ENCODE measurements at places on chromosomes 1 and 21.
A peak's percentile ranks its signal among the peaks of the same experiment; 100 is the strongest.

DNA sequence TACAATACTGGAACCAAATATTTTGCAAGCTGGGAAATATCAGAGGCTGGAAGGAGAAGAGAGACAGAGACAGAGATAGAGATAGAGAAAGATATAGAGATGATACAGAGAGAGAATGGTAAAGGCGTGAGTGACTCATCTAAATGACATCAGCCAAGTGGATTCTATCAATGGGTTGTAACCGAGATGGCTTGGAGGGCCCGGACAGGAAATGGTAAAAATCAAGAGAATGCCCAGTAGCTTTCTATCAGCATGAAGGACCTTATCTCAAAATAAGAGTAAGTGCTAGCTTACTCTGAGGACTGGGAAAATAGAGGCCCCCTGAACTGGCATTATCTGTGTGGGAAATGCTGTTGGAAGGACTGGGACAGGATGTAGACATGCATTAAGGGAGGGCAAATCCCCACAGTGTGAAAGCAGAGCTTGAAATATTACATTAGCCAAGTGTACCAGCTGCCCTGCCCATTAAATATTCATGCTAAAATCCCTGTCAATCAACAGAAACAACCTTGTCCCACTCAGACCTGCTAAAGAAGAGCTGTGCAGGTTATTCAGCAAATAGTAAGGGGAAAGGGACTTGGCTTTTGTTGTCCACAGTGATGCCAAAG lies 76.6 kb upstream of the ZNF644 start:
- DNase-seq, result no peak
- no peak overlapping the region for H3K4me3 ChIP-seq
- H3K36me3 ChIP-seq, result no peaks in the 10 kb centered on the region
- peaks cover 12% of the 10 kb centered on the region for H3K4me1 ChIP-seq
- H3K27ac ChIP-seq, result no peak overlapping the region
- no peaks in the 10 kb centered on the region for H3K27me3 ChIP-seq

- peaks cover 78% of the 10 kb centered on the region for H3K4me1 ChIP-seq
- peaks cover 5% of the 10 kb centered on the region for H3K36me3 ChIP-seq
- peak within 1 kb of the TSS; percentile 93 for H3K4me3 ChIP-seq
- H3K27ac ChIP-seq, result peak within 1 kb of the TSS; percentile 66
- DNase-seq, result peak; percentile 75
Measured at GRCh38 chr1:155978325-155978972, at the start of gene ARHGEF2. ARHGEF2 (minus strand) TSS chr1:155978547; CDS start chr1:155978427, 120 bp downstream.

- no peaks in the 10 kb centered on the region for H3K36me3 ChIP-seq
- no peak overlapping the region for H3K4me3 ChIP-seq
- no peaks in the 10 kb centered on the region for H3K4me1 ChIP-seq
- no peak for DNase-seq
- H3K27ac ChIP-seq, result no peak overlapping the region
- no peaks in the 10 kb centered on the region for H3K27me3 ChIP-seq
Measured at GRCh38 chr1:91924146-91924545, 25.1 kb upstream of the BRDT start.

DNA sequence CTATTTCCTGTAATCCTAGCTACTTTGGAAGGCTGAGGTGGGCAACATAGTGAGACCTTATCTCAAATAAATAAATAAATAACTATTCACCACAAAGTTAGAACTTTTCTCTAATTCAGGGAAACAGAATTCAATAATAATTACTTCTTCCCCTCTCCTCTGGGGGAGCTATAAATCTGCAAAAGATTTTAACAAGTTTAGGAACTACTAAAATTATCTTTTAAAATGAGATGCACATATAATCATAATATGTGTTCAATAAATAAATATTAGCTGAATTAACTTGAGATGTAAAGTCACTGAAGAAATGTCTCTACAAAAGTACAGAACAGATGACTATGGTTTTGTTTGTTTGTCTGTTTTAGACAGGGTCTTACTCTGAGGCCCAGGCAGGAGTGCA lies 14.1 kb downstream of the WDR47 start:
- DNase-seq, result no peak
- no peaks in the 10 kb centered on the region for H3K27me3 ChIP-seq
- H3K27ac ChIP-seq, result no peak overlapping the region
- H3K36me3 ChIP-seq, result no peaks in the 10 kb centered on the region
- no peak overlapping the region for H3K4me3 ChIP-seq
- H3K4me1 ChIP-seq, result no peaks in the 10 kb centered on the region

DNA sequence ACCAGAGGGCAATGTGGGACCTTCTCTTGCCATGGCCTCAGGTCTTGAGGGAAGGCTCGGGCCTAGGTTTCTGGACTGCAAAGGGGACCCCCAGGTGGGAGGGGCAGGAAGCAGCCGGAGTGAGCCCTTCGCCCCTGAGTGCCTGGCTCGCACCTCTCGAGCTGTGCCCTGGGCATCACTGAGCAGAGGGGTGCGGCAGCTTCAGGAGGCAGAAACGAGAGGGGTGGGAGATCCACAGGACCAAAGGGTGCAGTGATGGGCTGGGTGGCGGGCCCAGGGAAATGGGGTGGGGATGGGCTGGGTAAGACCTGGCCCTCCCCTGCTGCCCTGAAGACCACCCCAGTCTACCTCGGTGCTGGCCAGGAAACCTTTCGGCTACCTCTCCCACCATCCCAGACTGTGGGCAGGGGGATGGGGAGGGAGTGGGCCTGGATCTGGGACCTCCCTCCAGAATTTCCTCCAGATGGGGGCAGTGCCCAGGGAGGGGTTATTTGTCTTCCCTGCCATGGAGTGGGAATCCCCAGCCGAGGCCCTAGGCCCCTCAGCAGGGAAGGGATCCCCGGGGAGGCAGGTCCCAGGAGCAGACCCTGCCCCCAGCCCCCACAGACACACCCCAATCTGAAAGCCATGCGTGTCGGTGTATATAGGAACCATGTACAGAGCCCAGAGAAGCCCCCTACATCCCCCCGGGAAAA lies 21.3 kb downstream of the A3GALT2 start:
- H3K27ac ChIP-seq, result no peak overlapping the region
- H3K4me3 ChIP-seq, result no peak overlapping the region
- DNase-seq, result no peak
- peaks cover 32% of the 10 kb centered on the region for H3K4me1 ChIP-seq
- H3K27me3 ChIP-seq, result no peaks in the 10 kb centered on the region
- H3K36me3 ChIP-seq, result peaks cover 43% of the 10 kb centered on the region

DNA sequence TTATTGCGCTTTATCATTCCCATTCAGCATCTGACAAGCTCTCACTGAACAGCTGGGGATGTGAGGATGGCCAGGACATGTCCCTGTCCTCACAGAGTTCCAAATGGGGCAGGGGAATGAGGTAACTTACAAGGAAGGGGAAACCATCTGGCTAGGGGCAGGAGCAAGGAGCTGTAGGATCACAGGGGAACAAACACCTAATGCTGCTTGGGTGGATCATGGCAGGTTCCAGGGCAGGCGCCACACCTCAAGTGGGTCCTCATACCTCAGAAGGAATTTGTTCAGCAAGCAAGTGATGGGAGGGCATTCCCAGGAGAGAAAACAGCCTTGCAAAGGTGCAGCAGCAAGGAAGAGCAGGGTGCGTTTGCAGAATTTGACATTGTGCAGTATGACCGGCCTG lies 35.1 kb upstream of the GRIK3 start:
- no peak overlapping the region for H3K27ac ChIP-seq
- H3K4me1 ChIP-seq, result no peaks in the 10 kb centered on the region
- peaks cover 9% of the 10 kb centered on the region for H3K27me3 ChIP-seq
- no peaks in the 10 kb centered on the region for H3K36me3 ChIP-seq

- no peak overlapping the region for H3K4me3 ChIP-seq
- H3K4me1 ChIP-seq, result no peaks in the 10 kb centered on the region
- no peak overlapping the region for H3K27ac ChIP-seq
- no peak for DNase-seq
- peaks cover 19% of the 10 kb centered on the region for H3K36me3 ChIP-seq
- no peaks in the 10 kb centered on the region for H3K27me3 ChIP-seq
Measured at GRCh38 chr1:193090865-193091264, 14.3 kb downstream of the GLRX2 start.

- H3K4me3 ChIP-seq, result no peak overlapping the region
- DNase-seq, result no peak
- H3K27ac ChIP-seq, result no peak overlapping the region
- no peaks in the 10 kb centered on the region for H3K36me3 ChIP-seq
- no peaks in the 10 kb centered on the region for H3K27me3 ChIP-seq
Measured at GRCh38 chr1:164510435-164510834, 48.5 kb upstream of the PBX1 start.

DNA sequence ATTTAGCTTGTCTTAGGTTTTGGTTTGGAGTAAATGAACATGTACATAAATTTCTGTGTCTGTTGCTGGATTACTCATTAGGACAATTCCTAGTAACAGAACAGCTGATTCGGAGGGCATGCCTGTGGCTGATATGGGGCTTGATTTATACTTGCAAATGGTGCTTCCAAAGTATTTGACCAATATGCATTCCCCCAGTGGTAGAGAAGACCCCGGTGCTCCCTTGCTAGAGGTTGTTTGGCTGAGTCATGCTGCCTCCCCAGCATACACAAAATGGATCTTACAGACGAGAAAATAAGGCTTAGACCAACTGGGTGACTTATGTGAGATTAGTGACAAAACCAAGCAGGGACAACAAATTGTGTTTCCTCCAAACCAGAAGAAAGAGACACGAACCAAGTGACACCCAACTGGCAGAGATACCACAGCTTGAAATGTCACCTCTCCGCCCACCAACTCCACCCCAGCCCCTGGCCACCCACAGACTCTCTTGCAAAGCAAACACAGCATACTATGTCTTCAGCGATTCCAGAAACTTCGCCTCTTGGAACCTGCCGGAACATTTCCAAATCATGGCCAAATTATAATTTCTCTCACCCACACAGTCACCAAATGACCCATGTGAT lies 75.9 kb upstream of the ETS2 start:
- no peak overlapping the region for H3K27ac ChIP-seq
- no peaks in the 10 kb centered on the region for H3K36me3 ChIP-seq
- H3K4me1 ChIP-seq, result peaks cover 7% of the 10 kb centered on the region
- H3K27me3 ChIP-seq, result peaks cover 6% of the 10 kb centered on the region

DNA sequence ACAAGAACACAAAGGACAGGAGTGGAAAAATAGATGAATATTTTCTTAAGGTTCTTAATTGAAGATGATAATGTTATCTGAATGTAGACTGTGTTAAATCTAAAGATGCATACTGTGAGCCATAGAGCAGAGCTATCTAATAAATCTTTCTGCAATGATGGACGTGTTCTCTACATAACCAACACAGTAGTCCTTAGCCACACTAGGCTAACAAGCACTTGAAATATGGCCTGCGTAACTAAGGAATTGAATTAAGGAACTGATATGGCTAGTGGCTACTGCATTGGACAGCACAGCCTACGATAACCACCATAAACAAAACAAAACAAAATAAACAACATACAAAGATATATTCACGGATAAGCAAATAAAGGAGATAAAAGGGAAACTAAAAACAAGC lies 181.3 kb downstream of the LYPLAL1 start:
- DNase-seq, result no peak
- H3K27me3 ChIP-seq, result no peaks in the 10 kb centered on the region
- H3K36me3 ChIP-seq, result no peaks in the 10 kb centered on the region
- H3K27ac ChIP-seq, result no peak overlapping the region
- H3K4me1 ChIP-seq, result no peaks in the 10 kb centered on the region

DNA sequence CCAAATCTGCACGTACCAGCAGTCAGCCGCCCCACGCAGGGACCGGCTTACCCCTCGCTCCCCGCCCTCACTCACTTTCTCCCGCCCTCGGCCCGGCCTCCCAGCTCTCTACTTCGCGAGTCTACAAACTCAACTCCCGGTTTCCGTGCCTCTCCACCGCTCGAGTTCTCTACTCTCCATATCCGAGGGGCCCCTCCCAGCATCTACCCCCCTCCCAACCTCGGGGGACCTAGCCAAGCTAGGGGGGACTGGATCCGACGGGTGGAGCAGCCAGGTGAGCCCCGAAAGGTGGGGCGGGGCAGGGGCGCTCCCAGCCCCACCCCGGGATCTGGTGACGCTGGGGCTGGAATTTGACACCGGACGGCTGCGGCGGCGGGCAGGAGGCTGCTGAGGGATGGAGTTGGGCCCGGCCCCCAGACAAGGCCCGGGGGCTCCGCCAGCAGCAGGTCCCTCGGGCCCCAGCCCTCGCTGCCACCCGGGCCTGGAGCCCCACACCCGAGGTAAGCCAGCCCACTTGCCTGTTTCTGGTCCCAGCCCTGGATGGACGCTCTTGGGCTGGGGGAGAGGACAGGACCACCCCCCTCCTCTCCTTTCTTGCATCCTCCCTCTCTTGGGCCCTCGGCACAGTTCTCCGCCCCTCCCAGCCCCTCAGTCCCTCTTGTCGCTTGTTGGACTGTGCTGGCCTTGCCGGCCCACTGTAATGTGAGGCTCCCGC lies at the start of gene ARTN:
ARTN (plus strand) TSS at position 416 of the 715 bp plus-strand sequence. CDS start 1,856 bp downstream, outside the sequence.
- H3K27me3 ChIP-seq, result peaks cover 41% of the 10 kb centered on the region
- peaks cover 33% of the 10 kb centered on the region for H3K4me1 ChIP-seq
- peaks cover 4% of the 10 kb centered on the region for H3K36me3 ChIP-seq

- no peaks in the 10 kb centered on the region for H3K36me3 ChIP-seq
- DNase-seq, result peak; percentile 61
- H3K4me1 ChIP-seq, result peaks cover 12% of the 10 kb centered on the region
- H3K4me3 ChIP-seq, result peak within 1 kb of the TSS; percentile 69
- no peak within 1 kb of the TSS for H3K27ac ChIP-seq
Measured at GRCh38 chr1:95117207-95118066, at the start of gene TLCD4. TLCD4 (plus strand) TSS chr1:95117355; CDS start chr1:95143902, 26,547 bp downstream.

DNA sequence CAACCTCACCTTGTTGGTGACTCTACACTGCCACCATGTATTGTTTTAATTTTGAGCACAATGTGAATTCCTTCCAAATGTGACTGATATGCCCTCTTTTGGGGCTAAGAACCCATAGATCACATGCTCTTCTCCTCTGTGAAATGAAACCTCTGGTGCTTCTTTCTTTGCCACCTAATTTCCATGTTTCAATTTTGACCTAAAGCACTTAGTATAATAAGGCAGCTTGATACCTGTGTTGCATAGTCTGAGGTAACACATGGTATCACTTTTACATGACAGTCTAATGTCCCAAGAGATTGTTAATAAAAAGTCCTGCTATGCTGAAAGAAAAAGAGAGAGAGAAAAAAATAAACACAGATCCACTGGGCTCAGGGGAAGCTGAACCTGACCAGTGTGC lies 24.2 kb downstream of the CLEC20A start:
- H3K27me3 ChIP-seq, result peaks cover 3% of the 10 kb centered on the region
- no peaks in the 10 kb centered on the region for H3K36me3 ChIP-seq
- H3K4me3 ChIP-seq, result no peak overlapping the region
- no peak overlapping the region for H3K27ac ChIP-seq

DNA sequence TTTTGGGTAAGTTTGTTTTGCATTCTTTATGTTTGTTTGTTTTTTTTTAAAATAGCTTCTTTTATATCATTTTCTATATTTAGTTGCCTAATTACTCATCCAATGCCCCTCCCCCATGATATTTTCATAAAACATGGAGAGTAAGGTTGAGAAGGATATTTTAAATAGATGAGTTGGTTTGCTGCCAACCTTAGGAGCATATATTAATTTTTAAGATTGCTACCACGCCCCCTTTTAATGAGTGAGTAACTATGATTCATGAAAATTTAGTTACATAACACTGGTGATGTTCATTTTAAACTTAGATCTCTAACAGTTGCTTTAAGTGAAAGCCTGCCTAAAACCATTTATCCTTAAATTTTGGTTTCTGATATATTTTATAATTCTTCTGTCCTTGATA lies 18.7 kb downstream of the TMEM50A start:
- peaks cover 76% of the 10 kb centered on the region for H3K36me3 ChIP-seq
- no peaks in the 10 kb centered on the region for H3K27me3 ChIP-seq
- H3K4me1 ChIP-seq, result peaks cover 12% of the 10 kb centered on the region
- H3K4me3 ChIP-seq, result no peak overlapping the region
- no peak for DNase-seq
- no peak overlapping the region for H3K27ac ChIP-seq

- H3K4me3 ChIP-seq, result no peak overlapping the region
- DNase-seq, result no peak
- no peak overlapping the region for H3K27ac ChIP-seq
- H3K36me3 ChIP-seq, result no peaks in the 10 kb centered on the region
Measured at GRCh38 chr1:114379987-114380386, 131.0 kb downstream of the TRIM33 start.

- H3K27me3 ChIP-seq, result no peaks in the 10 kb centered on the region
- H3K36me3 ChIP-seq, result peaks cover 16% of the 10 kb centered on the region
- H3K4me1 ChIP-seq, result peaks cover 4% of the 10 kb centered on the region
- DNase-seq, result no peak
- no peak overlapping the region for H3K4me3 ChIP-seq
Measured at GRCh38 chr1:167054531-167054930, 35.6 kb downstream of the GPA33 start.

Measured in CD4-positive, alpha-beta T cell (primary cell).